Activated CD4-positive, alpha-beta T cell treated with anti-CD3 and anti-CD28 coated beads for 36 hours (primary cell): ENCODE measurements at places on chromosomes 7 and 10.

DNA sequence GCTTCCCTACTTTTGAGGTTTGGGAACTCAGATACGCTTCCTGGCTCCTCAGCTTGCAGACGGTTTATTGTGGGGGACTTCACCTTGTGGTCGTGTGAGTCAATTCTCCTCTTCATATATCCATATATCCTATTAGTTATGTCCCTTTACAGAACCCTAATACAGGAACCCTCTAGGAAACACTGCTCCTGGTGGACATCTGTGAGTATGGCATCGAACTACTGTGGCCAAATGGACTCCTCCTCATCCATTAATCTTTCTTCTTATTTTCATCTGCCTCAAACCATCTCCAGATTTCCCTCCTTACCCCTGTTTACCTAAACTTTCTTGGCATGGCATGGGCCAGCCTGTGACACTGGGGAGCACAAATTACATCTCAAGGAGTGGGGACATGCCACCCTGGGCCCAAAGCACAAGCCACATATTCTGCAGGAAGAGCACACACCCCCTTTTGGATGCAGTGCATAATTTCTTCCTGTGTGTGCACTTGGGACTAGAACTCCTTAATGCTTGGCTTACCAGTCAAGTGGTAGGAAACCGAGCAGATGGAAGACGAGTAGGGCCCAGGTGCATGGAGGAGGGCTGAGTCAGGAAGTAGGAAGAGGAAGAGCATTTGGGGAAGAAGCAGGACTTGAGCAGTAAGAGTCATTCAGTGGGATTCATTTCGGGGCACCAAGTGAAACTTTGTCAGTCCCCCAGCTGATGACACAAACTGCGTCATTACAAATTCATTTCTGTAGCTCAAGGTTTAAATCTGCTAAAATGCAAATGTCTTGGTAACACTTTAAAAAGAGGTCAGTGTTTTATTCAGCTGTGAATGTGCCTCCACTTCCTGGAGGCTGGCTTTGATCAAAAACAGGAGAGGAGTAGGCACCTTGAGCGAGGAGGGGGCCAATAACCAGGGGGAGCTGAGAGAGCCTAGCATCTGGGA, 80.8 kb upstream of the PLXNA4 start:
- DNase-seq, result peak; percentile 29

DNA sequence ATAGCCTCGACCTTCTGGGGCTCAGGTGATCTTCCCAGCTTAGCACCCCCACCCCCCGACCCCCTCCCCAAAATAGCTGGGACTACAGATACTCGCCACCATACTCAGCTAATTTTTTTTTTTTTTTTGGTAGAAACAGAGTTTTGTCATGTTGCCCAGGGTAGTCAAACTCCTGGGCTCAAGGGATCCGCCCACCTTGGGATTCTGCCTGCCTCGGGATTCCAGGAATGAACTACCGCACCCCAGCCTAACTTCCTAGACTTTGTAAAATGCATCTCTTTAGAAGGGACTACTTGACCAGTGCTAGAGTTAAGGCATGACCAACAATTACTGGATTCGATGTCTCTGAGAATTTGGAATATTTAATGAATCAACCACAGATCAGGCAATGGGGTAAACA, 85.9 kb downstream of the MDFIC start:
- no peak for DNase-seq

DNA sequence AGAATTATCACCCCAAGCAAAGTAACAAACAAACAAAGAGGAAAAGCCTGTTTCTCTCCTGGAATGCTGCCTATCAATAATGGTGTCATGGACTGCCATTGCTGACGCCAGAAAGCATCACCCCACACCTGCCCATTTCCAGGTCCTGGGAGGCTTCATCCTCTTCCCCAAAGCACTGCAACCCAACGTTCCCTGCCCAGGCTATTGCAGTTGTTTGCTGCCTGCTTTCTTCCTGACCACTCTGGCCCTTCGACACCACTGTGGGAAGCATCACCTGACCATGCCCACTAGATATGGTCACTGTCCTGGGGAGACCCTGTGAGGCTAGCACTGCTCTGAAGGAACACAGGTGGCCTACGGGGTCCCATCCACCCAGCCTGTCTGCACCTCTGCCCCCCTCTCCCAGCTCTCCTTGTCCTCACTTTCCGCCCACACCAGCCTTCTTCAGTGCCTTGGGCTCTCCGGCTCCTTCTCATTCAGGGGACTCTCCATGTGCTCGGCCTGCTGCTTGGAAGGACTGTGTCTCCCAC, 439.6 kb downstream of the GLRX3 start:
- no peak for DNase-seq

GRCh38 chr7:7180725-7181449, 1.5 kb upstream of the C1GALT1 start:
- no peak for DNase-seq

DNA sequence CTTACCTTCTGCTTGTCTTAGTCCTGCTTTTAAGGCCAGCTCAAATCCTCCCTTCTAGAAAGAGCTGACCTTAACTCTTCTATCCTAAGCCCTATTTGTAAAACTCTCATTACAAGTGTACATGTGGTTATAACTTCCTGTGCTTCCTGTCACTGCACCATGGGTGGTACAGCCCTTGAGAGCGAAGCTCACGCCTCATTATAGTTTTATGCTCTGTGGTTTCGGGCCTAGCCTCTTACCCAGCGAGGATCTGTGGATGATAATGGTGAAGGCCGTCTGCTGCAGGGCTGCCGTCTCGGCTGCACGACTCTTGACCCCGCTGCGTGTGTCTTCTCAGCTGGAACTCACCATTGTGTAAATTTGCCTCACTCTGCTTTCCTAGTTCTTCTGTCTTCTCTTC, 74.6 kb downstream of the CUL1 start:
- peak; percentile 41 for DNase-seq

- DNase-seq, result no peak
Observed at GRCh38 chr7:144001543-144001942, 1.4 kb downstream of the OR6B1 start.

DNA sequence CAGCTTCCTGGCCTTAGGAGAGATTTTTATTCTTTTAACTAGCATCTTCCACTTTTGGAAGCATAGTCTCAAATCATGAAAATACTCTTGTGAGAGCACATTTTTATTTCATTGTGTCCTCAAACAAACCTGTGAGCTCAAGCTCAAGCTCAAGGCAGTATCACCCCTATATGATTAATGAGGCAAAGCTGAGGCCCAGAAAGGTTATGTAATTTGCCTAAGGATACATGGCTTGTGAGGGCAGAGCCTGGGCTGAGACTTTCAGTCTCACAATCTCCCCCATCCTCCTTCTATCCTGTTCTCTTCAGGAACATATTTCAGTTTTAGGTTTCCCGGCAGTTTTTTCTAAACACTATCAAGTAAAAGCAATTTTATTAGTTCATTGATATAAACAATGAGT, 359.5 kb downstream of the PTEN start:
- DNase-seq, result no peak

DNA sequence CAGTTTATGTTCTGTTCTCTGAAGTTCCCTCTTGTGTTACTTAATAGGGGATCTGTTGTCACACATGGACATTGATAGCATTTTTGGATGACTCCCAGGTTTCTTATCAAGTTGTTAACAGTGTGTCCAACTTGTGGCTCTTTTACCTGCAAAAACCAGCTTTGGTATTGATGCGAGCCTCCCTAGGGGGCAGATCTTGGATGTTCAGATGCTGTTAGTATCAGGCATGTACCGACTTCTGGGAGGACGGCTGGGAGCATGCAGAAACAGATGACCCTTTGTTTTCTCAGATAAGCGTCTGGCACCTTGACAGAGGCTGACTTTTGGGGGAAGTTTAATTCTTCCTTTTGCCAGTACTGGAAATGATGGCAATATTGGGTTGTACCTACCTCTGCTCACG, 2.2 kb downstream of the PLPP4 start:
- DNase-seq, result no peak

GRCh38 chr10:116809483-116810119, 39.7 kb upstream of the ENO4 start:
- no peak for DNase-seq

- no peak for DNase-seq
Observed at GRCh38 chr7:66640802-66641525, 12.3 kb downstream of the KCTD7 start.

GRCh38 chr10:72086466-72087391, 1.6 kb downstream of the SPOCK2 start:
- peak; percentile 80 for DNase-seq

GRCh38 chr7:76191783-76192240, 9.9 kb upstream of the SRRM3 start:
- no peak for DNase-seq

DNA sequence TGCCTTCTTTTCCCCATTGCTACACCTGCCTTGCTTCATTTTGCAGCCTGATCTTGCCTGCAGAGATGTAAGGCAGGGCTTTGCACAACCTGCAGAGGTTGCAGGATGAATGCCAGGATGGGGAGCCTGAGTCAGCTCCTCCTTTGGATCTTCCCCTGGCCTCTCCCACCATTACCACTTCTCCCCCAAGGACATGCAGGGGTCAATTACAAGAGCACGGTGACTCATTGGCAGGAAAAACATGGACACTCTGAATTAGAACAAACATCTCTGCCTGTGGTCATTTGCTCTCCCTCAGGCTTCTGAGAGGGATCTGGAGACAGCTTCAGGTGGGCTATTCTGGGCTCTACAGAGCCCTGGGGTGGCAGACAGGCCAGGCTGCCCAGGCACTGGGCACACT, 89.2 kb downstream of the HERPUD2 start:
- no peak for DNase-seq

DNA sequence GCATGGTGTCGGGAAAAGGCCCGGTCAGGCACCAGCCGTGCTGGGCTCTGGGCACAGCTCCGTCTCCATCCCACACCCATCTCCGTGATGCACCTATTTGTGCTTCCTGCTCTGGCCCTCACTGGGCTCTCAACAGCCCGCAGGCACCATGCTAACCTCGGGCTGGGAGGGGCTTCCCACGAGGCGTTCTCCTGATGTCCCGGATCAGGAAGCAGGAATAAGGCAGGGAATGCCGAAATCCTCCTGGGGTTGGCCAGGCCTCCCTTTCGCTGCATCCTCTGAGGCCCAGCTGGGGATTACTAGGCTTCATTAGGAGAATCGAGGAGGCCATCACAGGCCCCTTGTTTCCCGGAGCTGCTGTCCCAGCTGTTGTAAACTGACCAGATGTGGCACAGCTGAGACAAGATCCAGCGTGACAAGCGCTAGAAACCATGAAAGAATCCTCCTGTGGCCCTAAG, 72.0 kb downstream of the FAM53B start:
- no peak for DNase-seq

DNA sequence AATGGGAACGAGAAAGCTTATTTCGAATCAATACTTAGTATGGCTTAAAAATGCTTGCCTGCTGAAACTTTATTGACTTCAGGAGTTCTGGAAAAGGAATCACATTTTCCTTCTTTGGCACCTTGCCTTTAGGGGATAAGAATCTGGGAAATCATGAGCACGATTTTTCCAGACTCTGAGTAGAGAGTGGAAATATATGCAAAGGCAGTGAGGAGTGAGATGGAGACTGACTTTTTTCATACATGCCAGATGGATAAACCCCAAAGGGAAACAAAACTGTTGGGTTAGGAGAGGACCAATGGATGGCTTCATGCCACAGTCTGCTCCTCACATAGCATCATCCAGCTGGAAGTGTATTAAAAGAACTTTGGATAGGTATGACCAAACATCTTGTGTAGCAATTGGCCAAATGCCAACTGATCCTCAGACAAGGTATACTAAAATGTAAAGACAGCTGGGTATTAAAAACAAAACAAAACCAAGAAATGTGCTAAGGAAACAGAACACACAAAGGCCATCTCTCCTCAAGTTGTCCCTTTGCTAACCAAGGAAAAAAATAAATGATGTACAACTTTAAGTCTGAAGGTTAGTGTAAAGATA, 1.7 kb downstream of the COL28A1 start:
- DNase-seq, result no peak

GRCh38 chr10:23610626-23611307, 171.9 kb downstream of the OTUD1 start:
- DNase-seq, result no peak

- DNase-seq, result no peak
Observed at GRCh38 chr10:93417266-93417665, 64.9 kb downstream of the MYOF start.

DNA sequence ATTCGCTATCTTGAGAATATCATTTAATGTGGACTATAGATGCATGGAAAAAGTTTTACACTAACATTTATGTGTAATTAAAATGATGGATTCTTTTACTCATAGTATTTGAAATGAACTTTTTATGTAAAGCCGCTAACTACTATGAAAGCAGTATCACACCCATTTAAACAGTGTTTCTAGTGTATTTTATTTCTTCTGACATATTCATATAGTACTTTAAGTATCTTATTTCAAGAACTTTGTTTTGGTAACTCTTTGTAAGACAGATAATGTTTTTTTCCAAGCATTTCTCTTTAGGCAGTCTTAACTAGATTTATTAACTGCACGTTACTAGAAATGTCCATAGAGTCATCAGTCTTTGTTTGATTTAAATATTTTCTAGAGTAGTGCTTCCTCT, 12.5 kb upstream of the ARMC3 start:
- DNase-seq, result no peak

- peak; percentile 75 for DNase-seq
Observed at GRCh38 chr7:151632750-151633515, 113.2 kb upstream of the RHEB start.

DNA sequence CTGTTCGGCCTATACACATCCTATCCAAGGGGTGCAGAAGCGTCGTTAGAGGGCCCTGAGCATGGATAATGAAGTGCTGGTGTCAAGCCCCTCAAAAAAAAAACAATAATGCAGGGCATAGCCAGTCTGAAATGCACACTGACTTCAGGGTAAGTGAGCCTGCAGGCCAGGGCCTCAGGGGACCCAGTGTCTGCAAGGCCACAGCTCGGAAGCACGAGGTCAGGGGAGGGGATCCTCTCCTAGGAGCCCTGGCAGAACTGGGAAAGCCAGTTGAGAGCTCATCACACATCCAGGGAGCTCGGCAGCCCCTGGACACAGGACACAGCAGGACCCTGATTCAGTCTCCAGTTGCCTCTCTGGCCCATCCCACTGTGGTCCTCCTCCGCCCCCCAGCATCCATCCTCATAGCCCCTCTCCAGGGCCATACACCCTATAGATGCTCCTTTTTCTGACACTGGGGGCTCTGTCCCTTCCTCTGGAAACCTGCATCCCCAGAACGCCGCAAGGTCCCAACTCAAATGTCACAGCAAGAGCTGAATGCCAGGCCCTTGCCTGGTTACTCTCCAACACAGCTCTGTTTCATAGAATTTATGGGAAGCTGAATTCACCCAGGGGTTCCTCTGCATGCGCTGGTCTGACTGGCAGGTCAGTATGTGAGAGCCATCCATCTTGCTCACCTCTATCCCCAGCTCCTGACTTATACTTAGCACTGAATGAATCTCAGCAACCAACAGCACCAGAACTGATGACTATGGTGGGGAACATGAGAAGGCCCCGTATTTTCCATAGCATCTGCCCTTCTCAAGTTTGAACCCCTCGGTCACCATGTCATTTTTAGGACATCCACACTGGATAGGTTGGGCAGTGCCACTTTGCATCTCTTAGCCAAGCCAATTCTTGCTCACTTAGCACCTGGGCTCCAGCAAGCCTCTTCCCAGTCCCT, 717.0 kb upstream of the IGFBP3 start:
- DNase-seq, result no peak

- peak; percentile 10 for DNase-seq
Observed at GRCh38 chr7:15015545-15016314, 113.2 kb upstream of the DGKB start.

- DNase-seq, result no peak
Observed at GRCh38 chr7:31028006-31028405, 24.1 kb upstream of the ADCYAP1R1 start.

- DNase-seq, result no peak
Observed at GRCh38 chr10:78903341-78903940, 165.3 kb upstream of the ZMIZ1 start.

- no peak for DNase-seq
Observed at GRCh38 chr7:105655500-105656380, 74.4 kb upstream of the EFCAB10 start.

GRCh38 chr10:52420656-52421055, 106.6 kb downstream of the DKK1 start:
- no peak for DNase-seq
